ENCODE measurements at places on chromosomes 12 and 14.

GRCh38 chr14:64549791-64550620 is at the start of gene PPP1R36:
TSS of gene PPP1R36 (plus strand) at chr14:64549961. CDS start at chr14:64549998, 37 bp downstream.
- peak; percentile 74 for DNase-seq
- peaks cover 17% of the 10 kb centered on the region for H3K4me1 ChIP-seq
- peak within 1 kb of the TSS; percentile 29 for H3K27ac ChIP-seq
- no peaks in the 10 kb centered on the region for H3K27me3 ChIP-seq

DNA sequence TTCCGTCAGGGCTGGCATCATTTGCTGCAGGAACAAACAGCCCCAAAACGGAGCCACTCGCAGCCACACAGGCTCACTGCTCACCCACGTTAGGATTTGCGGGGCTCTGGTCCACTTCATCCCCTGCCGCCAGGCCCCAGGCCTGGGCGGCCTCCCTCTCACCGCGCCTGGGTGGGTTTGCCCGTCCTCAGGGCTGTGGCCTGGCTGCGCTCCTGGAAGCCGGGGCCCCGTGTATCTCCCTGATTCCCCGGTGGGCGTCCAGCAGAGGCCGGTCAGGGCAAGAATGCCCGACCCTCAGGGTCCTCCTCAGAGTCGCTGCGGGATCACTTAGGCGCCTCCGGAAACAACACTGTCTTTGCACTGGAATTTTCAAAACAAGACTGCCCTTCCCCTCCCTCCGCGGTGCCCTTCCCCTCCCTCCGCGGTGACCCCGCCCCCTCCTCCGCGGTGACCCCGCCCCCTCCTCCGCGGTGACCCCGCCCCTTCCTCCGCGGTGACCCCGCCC is 15.7 kb upstream of the FBRSL1 start:
- H3K27me3 ChIP-seq, result no peaks in the 10 kb centered on the region
- no peak overlapping the region for H3K4me3 ChIP-seq
- peaks cover 7% of the 10 kb centered on the region for H3K4me1 ChIP-seq
- no peaks in the 10 kb centered on the region for H3K36me3 ChIP-seq

GRCh38 chr14:84453307-84453950 is 1076.5 kb upstream of the FLRT2 start:
- no peaks in the 10 kb centered on the region for H3K36me3 ChIP-seq
- no peak for DNase-seq
- H3K27me3 ChIP-seq, result no peaks in the 10 kb centered on the region
- H3K4me3 ChIP-seq, result no peak overlapping the region
- H3K4me1 ChIP-seq, result no peaks in the 10 kb centered on the region

GRCh38 chr12:29163146-29163545 is 14.1 kb downstream of the FAR2 start:
- no peak overlapping the region for H3K4me3 ChIP-seq
- peaks cover 24% of the 10 kb centered on the region for H3K4me1 ChIP-seq
- no peak for DNase-seq
- no peaks in the 10 kb centered on the region for H3K36me3 ChIP-seq
- H3K27me3 ChIP-seq, result no peaks in the 10 kb centered on the region
- no peak overlapping the region for H3K27ac ChIP-seq

DNA sequence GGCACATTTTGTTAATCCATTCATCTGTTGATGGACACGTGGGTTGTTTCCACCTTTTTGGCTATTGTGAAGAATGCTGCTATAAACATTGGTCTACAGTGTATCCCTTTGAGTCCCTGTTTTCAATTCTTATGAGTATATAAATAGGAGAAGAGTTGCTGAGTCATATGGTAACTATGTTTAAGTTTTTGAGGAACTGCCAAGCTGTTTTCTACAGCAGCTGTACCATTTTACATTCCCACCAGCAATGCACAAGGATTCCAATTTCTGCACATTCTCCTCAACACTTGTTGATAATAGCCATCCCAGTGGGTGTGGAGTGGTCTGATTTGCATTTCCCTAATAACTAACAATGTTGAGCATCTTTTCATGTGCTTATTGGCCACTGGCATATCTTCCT is 6.9 kb upstream of the SVOP start:
- H3K4me3 ChIP-seq, result no peak overlapping the region
- no peak overlapping the region for H3K27ac ChIP-seq
- no peaks in the 10 kb centered on the region for H3K36me3 ChIP-seq
- no peak for DNase-seq
- no peaks in the 10 kb centered on the region for H3K4me1 ChIP-seq

- no peaks in the 10 kb centered on the region for H3K36me3 ChIP-seq
- no peak overlapping the region for H3K27ac ChIP-seq
- no peak for DNase-seq
- no peaks in the 10 kb centered on the region for H3K4me1 ChIP-seq
- H3K27me3 ChIP-seq, result no peaks in the 10 kb centered on the region
- no peak overlapping the region for H3K4me3 ChIP-seq
These were observed 166.8 kb upstream of the TMEM260 start for GRCh38 chr14:56412468-56413434.

- peaks cover 4% of the 10 kb centered on the region for H3K4me1 ChIP-seq
- no peak overlapping the region for H3K27ac ChIP-seq
- no peaks in the 10 kb centered on the region for H3K27me3 ChIP-seq
- DNase-seq, result no peak
- H3K36me3 ChIP-seq, result no peaks in the 10 kb centered on the region
- no peak overlapping the region for H3K4me3 ChIP-seq
These were observed 120.4 kb downstream of the HMGA2 start for GRCh38 chr12:65944637-65945036.

GRCh38 chr12:121001060-121001459 is 15.2 kb downstream of the C12orf43 start:
- DNase-seq, result no peak
- H3K27ac ChIP-seq, result peak overlapping the region; percentile 53
- H3K27me3 ChIP-seq, result no peaks in the 10 kb centered on the region
- H3K36me3 ChIP-seq, result peaks cover 5% of the 10 kb centered on the region
- H3K4me1 ChIP-seq, result no peaks in the 10 kb centered on the region

GRCh38 chr14:65471038-65471878 is 58.7 kb downstream of the FUT8 start:
- H3K36me3 ChIP-seq, result no peaks in the 10 kb centered on the region
- H3K4me1 ChIP-seq, result peaks cover 9% of the 10 kb centered on the region
- no peaks in the 10 kb centered on the region for H3K27me3 ChIP-seq
- no peak for DNase-seq

- no peaks in the 10 kb centered on the region for H3K36me3 ChIP-seq
- no peaks in the 10 kb centered on the region for H3K27me3 ChIP-seq
- no peaks in the 10 kb centered on the region for H3K4me1 ChIP-seq
- no peak overlapping the region for H3K27ac ChIP-seq
These were observed 163.5 kb downstream of the KIF26A start for GRCh38 chr14:104301731-104302460.

DNA sequence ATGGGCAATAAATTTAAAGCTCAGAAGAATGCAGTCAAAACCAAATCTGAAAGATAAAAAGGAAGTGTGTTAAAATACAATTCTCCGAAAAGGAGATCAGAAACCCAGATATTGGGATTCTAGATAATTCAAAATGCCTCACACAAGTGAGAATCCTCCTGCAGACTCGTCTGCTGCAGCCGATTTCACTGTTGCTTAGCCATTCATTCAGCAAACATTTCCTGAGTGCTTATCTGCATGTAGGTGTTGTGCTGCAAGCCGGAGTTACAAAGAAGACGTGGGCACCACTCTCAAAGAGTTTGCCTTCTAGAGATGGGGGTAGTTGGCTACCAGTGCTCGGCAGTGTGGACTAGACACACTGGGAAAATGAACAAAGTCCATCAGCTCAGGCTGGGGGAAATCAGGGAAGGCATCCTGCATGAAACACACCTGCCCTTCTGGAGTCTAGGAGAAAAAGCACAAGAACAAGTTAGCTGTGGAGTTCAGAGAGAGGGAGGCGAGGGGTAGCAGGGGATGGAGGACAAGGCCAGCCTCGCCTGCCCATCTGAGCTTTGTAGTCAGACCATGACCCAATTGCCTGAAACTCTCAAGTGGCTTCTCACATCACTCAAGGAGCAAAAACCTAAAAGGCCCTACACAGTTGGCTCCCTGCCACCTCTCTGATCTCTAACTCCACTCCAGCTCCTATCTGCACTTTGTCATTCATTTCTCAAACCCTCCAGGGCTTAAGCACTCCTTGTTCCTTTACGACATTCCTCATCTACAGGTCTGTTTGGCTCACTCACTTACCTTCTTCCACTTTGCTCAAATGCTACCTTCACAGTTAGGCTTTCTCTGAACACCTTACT is 310.0 kb upstream of the DDHD1 start:
- peak overlapping the region; percentile 74 for H3K27ac ChIP-seq
- peak; percentile 20 for DNase-seq
- no peaks in the 10 kb centered on the region for H3K36me3 ChIP-seq
- no peak overlapping the region for H3K4me3 ChIP-seq

DNA sequence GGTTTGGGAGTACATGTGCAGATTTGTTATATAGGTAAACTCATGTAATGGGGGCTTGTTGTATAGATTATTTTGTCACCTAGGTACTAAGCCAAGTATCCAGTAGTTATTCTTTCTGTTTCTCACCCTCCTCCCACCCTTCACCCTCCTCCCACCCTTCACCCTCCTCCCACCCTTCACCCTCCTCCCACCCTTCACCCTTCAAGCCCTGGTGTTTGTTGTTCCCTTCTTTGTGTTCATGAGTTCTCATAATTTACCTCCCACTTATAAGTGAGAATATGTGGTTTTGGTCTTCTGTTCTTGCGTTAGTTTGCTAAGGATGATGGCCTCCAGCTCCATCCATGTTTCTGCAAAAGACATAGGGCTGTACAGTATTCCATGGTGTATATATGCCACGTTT is 58.7 kb upstream of the OR10AD1 start:
- DNase-seq, result no peak
- H3K27me3 ChIP-seq, result no peaks in the 10 kb centered on the region
- H3K36me3 ChIP-seq, result no peaks in the 10 kb centered on the region
- H3K27ac ChIP-seq, result no peak overlapping the region

DNA sequence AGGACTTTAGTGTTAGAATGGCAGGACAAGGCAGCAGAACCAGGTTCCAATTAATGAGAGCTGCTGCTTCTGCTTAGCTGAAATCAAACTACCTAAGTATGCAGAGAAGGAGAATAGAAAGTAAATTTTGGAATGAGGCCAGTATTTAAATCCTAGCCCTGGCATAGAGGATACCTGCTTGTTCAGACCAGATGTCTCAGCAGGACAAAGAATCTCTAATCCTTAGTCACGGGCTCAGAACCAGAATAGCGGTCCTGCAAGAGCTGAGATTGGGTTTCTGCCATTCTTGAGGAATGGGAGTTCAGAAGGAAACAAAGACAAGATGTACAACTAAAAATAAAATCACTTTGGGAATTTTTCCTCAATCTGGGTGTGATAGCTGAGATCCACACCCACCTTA is 550.8 kb upstream of the TMEM132C start:
- no peaks in the 10 kb centered on the region for H3K27me3 ChIP-seq
- H3K4me3 ChIP-seq, result no peak overlapping the region
- no peaks in the 10 kb centered on the region for H3K4me1 ChIP-seq
- H3K27ac ChIP-seq, result no peak overlapping the region
- no peak for DNase-seq

DNA sequence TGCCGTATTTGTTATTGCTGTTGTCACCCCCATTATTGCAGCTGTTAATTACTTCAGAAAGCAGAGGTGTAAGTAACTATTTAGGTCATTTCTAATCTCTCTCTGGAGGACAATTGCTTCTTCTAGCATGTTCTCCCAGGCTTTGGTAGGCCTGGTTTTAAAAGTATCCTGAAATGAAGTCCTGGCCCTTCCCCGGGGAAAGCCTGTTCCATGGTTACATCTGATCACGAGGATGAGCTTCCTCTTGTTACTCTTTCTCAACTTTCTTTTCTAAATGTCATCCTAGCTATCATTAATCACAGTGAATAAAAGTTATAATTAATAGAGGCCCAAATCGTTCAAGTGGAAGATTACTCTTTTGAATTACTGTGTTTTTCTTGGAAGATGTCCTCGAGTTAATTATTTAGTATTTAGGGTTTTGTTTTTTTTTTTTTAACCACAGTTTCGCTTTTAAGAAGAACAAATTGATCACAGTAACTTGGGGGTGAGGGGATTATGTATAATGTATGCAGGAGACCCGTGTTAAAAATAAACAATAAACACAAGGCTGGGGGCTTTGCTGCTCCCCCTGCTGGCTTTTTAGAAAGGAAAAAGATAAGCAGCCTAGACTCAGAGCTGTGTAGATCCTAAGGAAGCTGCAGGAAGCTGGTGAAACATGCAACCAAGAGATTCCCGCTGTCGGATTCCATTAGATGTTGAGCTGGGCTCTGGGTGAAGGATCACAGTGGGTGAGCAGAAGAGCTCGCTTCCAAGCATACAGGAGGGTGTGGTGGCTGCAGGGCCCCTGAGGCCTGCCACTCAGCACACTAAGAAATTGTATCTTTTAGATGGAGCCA is 420.1 kb downstream of the FUT8 start:
- no peak for DNase-seq
- H3K27me3 ChIP-seq, result peaks cover 2% of the 10 kb centered on the region
- H3K36me3 ChIP-seq, result no peaks in the 10 kb centered on the region
- no peaks in the 10 kb centered on the region for H3K4me1 ChIP-seq
- no peak overlapping the region for H3K27ac ChIP-seq

GRCh38 chr12:95100264-95101190 is 27.1 kb upstream of the NR2C1 start:
- H3K4me3 ChIP-seq, result no peak overlapping the region
- no peaks in the 10 kb centered on the region for H3K27me3 ChIP-seq
- peak overlapping the region; percentile 37 for H3K27ac ChIP-seq
- peaks cover 2% of the 10 kb centered on the region for H3K36me3 ChIP-seq

DNA sequence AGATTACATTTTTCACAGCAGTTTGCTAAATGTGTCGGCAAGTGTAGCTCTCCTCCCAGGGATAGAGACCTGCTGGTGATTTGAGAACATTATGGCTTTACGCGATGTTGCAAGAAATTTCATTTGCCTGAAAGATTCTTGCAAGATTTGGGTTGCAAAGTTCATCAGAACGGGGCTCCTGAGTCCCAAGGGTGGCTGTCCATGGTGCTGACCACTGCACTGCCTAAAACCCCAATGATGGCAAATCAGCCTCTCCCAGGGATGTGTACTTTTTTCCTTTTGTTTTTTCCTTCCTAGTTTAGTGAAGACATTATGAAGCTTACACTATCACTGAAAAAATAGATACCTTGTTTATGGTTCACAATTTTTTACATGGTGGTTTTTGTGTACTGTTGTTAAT is 85.4 kb downstream of the WSCD2 start:
- H3K36me3 ChIP-seq, result no peaks in the 10 kb centered on the region
- no peaks in the 10 kb centered on the region for H3K4me1 ChIP-seq
- H3K27me3 ChIP-seq, result no peaks in the 10 kb centered on the region
